ENCODE measurements at places on chromosomes 12 and 14. TPM values are rescaled to one million over a fixed set of nuclear protein-coding genes. Genes with fewer than 3 reads are reported as not detected.

DNA sequence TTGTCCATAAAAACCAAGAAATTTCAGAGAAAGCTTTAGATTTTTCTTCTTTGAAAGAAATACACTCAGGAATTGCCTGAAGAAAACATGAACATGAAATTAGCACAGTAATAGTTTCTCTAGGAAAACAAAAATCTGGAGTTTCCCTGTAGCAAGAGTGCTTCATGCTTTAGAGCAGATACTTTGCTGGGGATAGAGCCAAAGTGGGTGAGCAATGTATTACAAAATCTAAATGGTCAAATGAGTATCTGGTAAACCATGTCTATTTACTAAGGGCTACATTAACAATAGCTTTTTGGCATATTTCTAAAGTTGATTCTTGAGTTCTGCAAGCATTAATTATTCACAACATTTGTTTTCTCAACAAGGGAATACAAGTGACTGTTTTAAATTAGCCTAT lies 26.2 kb downstream of the AVPR1A start:
- DNase-seq = no peak

- no peak for DNase-seq
Measured at GRCh38 chr12:99278899-99279298, 368.7 kb upstream of the GARIN6 start.

GRCh38 chr12:103169-103981 lies 36.8 kb downstream of the IQSEC3 start:
- no peak for DNase-seq

- DNase-seq = no peak
Measured at GRCh38 chr14:94701861-94702370, 68.0 kb downstream of the GSC start.

- DNase-seq = no peak
Measured at GRCh38 chr12:62191491-62192179, 68.6 kb upstream of the USP15 start.

DNA sequence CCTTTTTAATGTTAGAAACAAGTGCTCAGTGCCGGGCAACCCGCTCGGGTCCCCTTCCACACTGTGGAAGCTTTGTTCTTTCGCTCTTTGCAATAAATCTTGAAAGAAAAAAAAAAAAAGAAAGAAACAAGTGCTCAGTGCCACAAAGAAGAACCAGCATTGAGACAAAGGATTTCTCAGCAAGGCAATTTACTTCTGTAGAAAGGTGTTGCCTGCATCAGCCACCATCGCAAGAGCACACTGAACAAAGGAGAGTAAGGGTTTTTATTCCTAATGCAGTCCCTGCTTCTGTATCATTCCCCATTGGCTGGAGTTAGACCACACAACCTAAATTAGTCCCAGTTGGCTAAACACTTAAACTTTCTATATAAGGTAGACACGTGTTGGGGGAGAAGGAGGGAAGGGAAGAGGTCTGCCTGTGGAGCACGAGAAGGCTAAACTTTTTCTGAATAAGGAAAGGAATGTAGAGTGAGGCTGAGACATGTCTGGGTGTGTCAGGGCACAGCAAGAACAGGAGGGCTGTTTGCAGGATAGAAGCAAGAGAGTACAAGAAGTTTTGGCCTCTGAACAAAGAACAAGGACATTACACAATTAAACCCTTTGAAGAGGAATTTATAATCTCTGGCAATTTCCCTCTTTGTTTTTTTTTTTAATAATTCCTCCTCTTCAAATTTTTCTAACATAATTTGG lies 21.4 kb downstream of the KLRF2 start:
- DNase-seq = no peak

- DNase-seq = no peak
Measured at GRCh38 chr12:20950248-20950647, 139.7 kb downstream of the SLCO1B3 start.

DNA sequence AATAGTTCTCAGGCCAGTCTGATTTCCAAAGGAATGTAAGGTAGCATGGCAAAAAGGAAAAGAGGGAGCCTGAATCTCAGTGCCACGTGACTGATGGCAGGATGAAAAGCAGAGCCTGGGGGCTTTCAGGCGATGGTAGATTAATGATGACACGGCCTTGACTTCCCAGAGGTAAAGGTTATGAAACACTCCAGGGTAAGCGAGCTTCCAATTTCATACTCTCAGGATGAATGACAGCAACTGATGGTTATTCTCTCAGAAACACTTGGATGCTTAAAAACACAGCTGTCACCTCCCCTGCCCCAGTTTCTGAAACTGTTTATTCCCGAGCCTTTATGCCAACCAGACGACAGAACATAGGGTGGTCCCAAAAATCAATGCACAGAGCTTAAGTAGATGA lies 28.8 kb downstream of the GDF11 start:
- DNase-seq = no peak

- no peak for DNase-seq
Measured at GRCh38 chr14:38339696-38340095, 83.8 kb upstream of the CLEC14A start.

DNA sequence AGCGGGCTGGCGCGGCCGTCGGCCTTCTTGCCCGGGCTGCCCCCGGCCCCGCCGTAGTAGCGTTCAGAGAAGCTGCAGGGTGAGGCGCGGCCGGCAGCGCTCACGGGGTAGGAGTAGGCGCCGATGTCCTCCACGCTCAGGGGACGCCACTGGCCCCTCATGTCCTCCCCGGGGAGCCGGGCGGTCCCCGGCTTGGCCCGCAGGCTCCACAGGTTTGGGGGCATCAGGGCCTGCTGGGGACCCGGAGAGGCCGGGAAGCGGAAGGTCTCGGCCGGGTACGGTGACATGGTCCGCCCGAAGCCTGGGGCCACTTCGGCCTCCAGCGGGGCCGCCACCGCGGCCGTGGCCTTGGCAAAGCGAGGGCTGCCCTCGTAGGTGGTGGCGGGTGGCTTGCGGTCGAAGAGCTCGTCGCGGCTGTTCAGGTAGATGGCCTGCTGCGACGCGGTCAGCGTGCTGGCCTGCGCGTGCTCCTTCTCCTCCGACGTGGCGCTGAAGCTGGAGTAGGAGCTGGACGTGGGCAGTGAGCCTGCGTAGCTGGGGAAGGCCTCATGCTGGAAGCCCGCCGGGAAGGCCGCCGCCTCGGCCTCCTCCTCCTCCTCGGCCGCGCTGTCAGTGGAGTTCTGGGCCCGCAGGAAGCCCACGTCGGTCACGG lies 48.7 kb downstream of the BEGAIN start:
- no peak for DNase-seq

DNA sequence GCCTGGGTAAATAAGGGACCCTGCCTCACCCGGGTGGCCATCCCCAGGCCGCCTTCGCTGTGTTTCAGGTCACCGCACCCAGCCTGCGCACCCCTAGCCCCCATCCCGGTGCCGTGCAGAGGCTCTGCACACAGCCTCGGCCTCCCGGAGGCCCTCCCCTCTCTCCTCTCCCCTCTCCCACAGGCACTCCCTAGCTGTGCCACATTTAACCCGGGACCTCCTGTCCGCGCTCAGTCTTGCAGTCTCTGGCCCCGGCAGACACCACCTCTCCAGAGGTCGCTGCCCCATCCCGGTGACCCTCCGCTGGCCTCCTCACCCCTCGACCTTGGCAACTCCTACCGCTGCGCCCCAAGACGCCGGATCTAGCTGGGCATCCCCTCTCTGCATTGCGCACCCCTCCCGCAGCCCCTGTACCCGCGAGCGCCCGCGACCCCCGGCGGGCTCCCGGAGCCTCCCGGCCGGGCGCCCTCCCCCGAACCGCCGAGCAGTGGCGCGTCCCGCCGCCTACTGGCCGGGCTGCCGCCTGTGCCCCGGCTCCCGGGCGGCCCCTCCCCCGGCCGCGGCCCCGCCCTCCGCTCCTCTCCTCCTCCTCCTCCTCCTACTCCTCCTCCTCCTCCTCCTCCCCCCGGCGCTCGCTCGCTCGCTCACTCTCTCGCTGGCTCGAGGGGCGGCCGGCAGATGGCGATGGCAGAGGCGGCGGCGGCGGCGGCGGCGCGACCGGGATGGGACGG lies 120.7 kb downstream of the AACS start:
- DNase-seq = peak; percentile 87

GRCh38 chr14:74579447-74580274 lies 32.4 kb downstream of the LTBP2 start:
- no peak for DNase-seq

- DNase-seq = no peak
Measured at GRCh38 chr14:89194376-89194775, 222.7 kb downstream of the FOXN3 start.

- DNase-seq = no peak
Measured at GRCh38 chr14:73403181-73403752, 55.1 kb downstream of the NUMB start.

- no peak for DNase-seq
Measured at GRCh38 chr12:89390802-89391673, 38.7 kb upstream of the DUSP6 start.

DNA sequence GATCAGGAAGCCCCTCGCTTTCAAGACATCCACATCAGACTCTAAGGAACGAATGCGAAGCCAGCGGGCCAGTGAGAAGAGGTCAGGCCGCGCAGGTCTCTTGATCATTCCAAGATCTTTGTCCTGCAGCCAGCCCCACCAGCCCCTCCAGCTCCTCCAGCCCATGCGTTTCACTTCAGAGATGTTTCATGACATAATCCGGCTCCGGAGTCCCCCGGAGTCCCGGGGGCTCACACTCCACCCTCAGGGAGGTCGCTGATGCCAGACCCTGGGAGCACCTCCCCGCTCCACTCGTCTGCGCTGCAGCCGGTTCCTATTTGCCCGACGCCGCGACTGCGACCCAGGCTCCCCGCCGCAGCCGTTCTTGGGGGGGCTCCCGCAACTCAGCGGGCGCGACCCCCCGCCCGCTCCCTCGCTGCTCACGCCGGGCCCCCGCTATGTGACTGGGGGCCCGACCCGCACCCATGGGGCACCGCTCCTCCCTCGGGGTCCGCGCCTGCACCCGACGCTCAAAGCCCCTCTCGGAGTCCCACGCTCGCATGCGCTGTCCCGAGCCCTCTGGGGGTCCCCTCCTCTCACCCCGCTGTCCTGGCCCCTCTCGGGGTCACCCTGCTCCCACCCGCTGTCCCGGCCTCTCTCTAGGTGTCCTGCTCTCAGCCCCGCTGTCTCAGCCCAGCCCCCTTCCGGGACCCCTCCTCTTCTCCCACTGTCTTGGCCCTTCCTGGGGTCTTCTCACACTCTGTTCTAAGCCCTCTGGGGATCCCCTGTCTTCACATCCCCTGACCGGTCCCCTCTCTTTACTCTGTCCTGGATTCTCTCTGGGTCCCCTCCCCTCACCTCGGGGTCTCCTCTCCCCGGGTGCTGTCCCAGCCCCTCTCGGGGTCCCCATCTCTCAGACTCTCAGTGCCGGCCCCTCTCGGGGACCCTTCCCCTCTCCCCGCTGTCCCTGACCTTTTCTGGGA lies 1.1 kb downstream of the TAOK3 start:
- peak; percentile 34 for DNase-seq

ACSM4 gene
- total RNA-seq = not detected

HOXC5 gene
- not detected for total RNA-seq

SELPLG gene
- total RNA-seq = 14.3 TPM
